Fibroblast of pulmonary artery (primary cell): ENCODE measurements at places on chromosomes 5 and 9.

GRCh38 chr9:130682421-130683121 lies 11.0 kb upstream of the EXOSC2 start:
- DNase-seq, result peak; percentile 80

- peak; percentile 87 for DNase-seq
Observed at GRCh38 chr9:137435980-137436760, 5.0 kb downstream of the ENTPD8 start.

GRCh38 chr5:148607406-148607805 lies 46.9 kb downstream of the HTR4 start:
- DNase-seq, result no peak

GRCh38 chr9:113237026-113237425 lies 15.7 kb downstream of the SLC31A1 start:
- no peak for DNase-seq

- peak; percentile 33 for DNase-seq
Observed at GRCh38 chr9:76571288-76571687, 112.3 kb downstream of the GCNT1 start.

GRCh38 chr5:17817990-17818389 lies 183.7 kb downstream of the TAF11L14 start:
- no peak for DNase-seq

- no peak for DNase-seq
Observed at GRCh38 chr5:24624872-24625271, 19.9 kb downstream of the CDH10 start.

DNA sequence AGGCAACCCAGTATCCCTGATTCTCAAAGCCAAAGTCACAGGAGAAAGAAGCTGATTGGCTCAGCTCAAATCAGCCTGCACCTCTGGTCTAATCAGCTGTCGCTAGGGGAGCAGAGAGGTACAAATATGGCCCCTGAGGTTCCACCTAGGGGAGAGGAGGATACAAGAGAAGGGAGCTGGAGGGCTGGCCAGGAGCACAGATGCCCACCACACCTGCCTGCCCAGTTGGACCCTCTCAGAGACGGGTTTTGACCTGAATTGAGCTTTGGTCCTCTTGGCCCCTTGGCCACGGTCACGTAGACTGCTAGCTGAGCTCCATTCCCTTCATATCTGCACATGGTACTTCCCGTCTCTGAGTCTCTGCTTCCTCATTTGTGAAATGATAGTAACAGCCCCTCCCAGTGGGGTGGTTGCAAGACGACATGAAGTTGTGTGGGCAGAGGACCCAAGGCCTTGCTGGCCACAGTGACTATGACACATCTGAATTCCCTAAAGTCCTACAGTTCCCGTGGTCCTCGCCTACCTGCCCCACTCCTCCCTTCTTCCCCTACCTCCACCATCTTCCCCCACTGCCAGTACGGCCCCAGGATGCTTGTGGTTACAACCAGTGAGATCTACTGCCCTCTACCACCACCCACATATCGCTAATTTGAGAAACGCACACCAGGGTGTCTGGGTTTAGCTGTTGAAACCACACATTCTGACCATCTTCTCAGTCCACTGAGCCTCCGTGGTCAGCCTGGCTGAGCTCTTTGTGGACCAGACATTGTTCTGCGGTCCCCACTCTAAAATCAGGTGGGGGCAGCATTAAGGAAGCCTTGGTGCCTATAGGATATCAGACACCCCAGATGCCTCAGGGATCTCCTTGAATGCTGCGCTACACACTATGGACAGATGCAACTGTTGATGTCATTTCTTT lies 60.3 kb upstream of the NEK6 start:
- DNase-seq, result no peak

DNA sequence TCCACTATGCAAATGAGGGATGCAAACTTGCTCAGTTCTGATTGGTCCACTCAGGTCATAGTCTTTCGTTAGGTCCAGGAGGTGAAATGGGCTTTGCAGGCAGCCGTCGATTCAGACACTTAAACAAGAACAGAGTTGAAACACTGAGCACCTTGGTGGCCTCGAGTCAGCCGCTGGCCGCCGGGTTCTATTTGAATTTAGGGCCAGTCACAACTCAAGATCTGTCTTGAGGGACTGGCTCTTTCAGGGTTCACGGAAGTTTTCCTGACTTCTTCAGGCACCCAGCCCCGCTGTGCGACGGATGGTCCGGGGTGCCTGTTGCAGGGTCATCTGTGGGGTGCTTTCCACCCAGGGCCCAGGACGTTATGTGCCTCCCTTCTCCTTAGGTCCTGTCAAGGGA lies 412.8 kb upstream of the IRX4 start:
- no peak for DNase-seq

GRCh38 chr9:91948101-91948596 lies 1.9 kb downstream of the ROR2 start:
- DNase-seq, result peak; percentile 56

GRCh38 chr5:87185838-87186237 lies 81.8 kb upstream of the RASA1 start:
- DNase-seq, result no peak

GRCh38 chr5:76331126-76331525 lies 72.0 kb upstream of the IQGAP2 start:
- no peak for DNase-seq

- no peak for DNase-seq
Observed at GRCh38 chr5:132464156-132464939, 26.2 kb downstream of the IRF1 start.

GRCh38 chr5:151825445-151825844 lies 53.7 kb downstream of the G3BP1 start:
- peak; percentile 81 for DNase-seq

- DNase-seq, result peak; percentile 6
Observed at GRCh38 chr5:141121563-141121962, at the start of gene PCDHB4. PCDHB4 (plus strand) TSS chr5:141121818; CDS start chr5:141121999, 181 bp downstream.

GRCh38 chr5:54518146-54518817 lies 723 bp downstream of the SNX18 start:
- DNase-seq, result no peak

- no peak for DNase-seq
Observed at GRCh38 chr5:1195439-1195838, 6.0 kb upstream of the SLC6A19 start.

DNA sequence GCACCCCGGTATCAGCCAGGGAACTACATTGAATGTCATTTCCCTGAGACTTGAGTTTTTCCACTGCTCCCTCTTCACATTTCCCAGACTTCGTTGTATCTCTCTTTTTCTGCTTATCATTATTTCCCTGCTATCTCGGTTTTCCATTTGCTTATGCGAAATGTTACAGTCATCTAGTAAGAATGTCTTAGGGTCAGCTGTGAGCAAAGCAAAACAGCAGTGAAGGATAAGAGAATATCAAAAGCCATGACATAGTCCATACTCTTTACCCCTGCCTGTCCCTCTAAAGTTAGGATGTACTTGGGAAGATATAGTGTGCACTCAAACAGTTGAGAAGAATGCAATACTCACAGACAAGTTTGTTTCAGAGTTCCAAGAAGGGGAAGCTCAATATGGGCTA lies 88.7 kb downstream of the ITGA1 start:
- peak; percentile 78 for DNase-seq

GRCh38 chr5:175309218-175309810 lies 134.7 kb downstream of the DRD1 start:
- DNase-seq, result no peak
